ENCODE measurements at places on chromosomes 11 and 22.

DNA sequence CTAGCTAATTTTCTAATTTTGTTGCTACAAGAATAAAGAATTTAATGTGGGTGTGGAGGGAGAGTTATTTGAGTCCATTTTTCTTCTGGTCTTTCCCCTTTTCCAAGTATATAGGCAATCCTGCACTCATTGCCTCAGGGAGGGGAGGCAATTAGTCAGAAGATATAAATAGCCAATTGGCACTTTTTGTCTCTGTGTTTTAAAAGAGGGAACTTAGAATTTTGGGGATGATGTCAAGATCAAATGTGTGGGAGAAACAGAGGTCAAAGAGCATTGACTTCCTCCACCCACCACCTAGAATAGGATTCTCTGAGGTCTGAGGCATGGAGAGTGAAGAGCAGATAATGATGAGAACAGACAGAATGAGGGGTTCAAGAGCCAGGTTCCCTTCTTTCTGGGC is 120.3 kb upstream of the ZC3H12C start:
- no peak for DNase-seq

GRCh38 chr11:125554038-125554437 is 15.2 kb upstream of the EI24 start:
- DNase-seq, result no peak

DNA sequence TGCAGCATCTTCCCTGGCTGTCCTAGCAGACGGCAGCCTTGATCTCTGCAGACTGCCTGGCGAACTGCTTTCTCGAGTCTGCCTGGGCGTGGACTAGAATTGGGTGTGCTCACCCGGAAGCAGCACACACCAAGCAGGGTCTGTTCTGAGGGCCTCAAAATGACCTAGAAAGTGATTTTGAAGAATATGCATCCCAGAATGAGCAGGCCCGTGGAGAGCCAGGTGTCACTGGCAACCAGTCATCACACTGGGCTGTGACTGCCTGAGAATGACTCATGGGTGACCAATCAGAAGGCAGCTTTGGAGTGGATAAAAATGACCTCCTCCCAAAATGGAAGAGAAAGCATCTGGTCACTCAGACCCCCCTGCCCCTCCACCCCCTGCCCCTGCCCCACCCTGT is 114.9 kb upstream of the NECTIN1 start:
- DNase-seq, result no peak

DNA sequence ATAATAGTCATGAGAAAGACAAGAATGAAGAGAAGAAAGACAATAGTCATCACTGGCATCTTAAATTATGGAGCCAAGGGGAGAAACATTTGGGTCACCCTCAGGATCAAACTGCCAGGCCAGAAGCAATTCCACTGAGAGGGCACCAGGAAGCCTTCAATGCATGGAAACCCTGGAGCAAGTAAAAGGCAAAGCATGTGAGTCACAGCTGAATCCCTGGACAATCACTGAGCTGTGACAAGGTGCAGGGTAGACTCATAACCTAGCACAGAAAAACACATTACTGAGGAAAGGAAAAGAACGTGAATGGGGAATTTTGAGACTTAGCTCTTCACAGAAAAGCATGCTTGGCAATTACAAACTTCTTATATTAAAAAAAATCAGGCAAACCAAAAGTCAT is 1.6 kb downstream of the KCNJ1 start:
- DNase-seq, result no peak

- DNase-seq, result no peak
Measured at GRCh38 chr11:45061641-45062040, 84.8 kb upstream of the PRDM11 start.

GRCh38 chr11:3195251-3196160 is 23.1 kb downstream of the MRGPRG start:
- no peak for DNase-seq

DNA sequence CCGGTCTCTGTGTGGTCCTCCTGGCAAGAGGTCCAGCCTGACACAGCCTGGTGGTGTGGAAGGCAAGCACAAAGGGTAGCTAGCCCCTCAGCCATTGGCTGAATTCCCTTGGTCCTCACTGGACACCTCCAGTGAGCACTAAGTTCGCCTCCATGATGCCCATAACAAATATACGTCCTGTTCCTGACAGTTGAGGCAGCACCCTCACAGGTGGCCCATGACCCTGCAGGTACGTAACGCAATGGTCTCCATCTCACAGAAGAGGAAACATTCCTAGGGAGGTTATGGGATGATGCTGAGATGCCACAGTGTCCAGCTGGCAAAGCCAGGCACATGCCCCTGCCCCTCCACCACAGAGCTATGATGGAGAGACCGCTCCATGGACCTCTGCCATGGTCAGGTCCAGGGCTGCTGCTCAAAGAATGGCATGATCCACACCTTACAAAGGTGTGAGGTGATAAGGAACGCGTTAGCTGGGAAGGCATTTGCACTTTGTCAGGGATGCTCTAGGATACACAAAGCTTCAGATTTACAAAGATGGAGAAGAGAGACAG is 1.4 kb upstream of the GNAZ start:
- DNase-seq, result no peak

- no peak for DNase-seq
Measured at GRCh38 chr11:120807414-120808150, 216.3 kb upstream of the TBCEL start.

DNA sequence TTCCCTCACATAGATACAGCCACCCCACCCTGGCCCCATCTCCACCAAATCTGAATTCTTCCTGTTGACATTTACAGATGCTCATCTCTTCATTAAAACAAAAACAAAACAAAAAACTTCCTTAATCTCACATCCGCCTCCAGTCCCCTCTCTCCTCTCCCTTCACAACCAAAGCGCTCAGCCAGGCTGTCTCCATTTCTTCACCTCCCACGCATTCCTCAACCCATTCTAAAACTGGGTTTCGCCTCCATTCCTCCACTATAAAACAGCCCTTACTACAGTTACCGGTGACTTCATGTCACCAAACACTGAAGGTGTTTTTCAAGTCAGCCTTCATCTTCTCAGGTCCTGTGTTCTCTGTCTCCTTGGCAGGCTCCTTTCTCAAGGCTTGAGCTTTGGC is 9.6 kb downstream of the BACE1-AS start:
- DNase-seq, result no peak

DNA sequence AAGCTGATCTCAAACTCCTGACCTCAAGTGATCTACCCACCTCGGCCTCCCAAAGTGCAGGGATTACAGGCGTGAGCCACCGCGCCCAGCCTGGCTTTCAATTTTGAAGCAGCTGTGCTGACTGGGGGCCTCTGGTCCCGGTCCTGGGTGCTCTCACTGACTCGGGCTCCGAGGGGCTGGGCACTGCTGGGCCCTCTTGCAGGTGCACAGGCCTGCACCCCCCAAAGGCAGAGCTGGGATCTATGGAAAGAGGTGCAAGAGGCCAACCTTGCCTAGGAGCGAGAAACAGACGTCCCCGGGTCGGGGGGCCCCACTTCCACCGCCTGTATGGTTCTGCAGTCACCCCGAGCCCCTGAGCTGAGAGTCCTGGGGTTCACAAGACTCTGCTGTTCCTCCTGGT is 33.2 kb downstream of the KIAA0930 start:
- no peak for DNase-seq

Measured in stimulated activated CD4-positive, alpha-beta T cell treated with anti-CD3 and anti-CD28 coated beads, Interleukin-4, amount 100 ng/mL, for 1 hour (primary cell).